T-cell (primary cell): ENCODE measurements at places on chromosomes 4 and X. TPM values are rescaled to one million over a fixed set of nuclear protein-coding genes. Genes with fewer than 3 reads are reported as not detected.

DNA sequence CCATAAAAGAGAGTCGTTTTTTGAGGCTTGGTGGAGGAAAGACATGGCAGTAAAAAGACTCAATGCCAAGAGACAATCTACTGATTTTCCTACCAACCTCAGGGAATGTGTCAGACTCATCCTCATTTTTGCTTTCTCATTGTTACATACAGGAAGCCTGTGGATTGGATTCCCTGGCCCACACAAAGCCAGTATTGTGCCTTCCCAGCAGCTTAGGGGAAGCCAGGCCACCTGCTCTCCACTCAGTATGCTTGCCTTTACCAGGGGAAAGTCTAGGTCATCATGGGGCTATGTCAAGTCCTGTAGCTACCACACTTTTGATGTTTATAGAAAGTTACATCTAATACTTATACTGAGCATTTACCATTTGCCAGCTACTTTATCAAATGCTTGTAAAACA, 11.0 kb downstream of the BMX start:
- DNase-seq, result no peak

DNA sequence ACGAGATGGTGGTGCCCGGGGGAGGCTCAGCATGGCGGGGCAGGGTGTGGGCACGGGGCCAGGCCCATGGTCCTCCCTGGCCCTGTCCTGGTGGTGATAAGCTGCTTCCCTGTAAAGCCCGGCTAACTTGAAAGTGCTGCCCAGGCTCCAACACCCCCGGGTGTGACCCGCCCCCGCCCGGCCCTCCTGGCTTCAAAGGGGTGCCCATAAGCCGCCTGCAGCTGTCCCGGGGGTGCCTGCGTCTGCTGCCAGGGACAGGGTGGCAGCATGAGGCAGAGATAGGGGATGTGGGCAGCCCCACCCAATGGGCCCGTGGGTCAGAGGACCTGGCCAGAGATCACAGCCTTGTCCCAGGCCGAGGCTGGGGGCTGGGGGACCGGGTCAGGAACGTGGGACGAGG, 18.1 kb downstream of the FGFRL1 start:
- DNase-seq, result no peak

DNA sequence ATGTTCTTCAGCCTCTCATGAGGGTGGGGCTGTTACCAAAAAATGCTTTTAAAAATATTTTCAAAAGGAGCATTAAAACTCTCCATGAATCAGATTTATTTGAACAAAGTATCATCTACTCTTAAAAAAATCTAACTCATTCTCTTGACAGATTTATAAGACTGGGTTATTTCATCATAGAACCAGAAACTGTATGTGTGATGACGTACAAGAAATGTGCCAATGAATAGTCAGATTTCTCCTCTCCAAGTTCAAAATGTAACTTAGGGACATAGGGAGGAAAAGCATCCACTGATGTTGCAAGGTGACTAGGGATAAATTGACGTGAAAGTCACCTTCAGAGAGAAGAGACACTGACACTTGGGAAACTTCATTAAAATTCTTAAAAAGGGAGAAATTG, 89.1 kb upstream of the CLNK start:
- no peak for DNase-seq

The IRS4 gene
- not detected for total RNA-seq

The CENPE gene
- total RNA-seq, result 4.7 TPM

The FAAH2 gene
- 10.4 TPM for total RNA-seq
